ENCODE measurements at places on chromosomes 1 and 21.

DNA sequence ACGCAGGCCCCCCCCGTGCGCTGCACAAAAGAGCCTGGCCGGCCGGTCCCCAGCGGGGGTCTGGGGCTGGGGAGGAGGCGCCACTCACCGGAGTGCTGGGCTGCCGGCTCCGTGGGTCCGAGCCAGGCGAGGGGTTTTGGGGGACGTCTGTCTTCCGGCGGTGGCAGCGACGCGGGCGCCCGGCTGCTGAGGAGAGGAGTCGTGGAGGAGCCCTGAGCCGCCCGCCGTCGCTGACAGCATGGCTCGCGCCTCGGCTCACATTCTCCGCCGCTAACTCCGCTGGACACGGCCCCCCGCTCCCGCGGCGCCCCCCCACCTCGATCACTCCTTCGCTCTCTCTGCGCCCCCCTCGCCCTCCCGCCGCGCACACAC is 649 bp downstream of the AHDC1 start:
- DNase-seq: no peak

- no peak for DNase-seq
Observed at GRCh38 chr1:27489501-27489972, 430 bp downstream of the WASF2 start.

GRCh38 chr1:163836481-163836880 is 514.7 kb downstream of the NUF2 start:
- no peak for DNase-seq

GRCh38 chr1:228465571-228466146 is 21.5 kb upstream of the RNF187 start:
- DNase-seq: no peak

GRCh38 chr21:36076878-36077655 is 7.2 kb downstream of the CBR1 start:
- DNase-seq: no peak

GRCh38 chr1:42974767-42975437 is 16.2 kb upstream of the SLC2A1 start:
- DNase-seq: no peak

DNA sequence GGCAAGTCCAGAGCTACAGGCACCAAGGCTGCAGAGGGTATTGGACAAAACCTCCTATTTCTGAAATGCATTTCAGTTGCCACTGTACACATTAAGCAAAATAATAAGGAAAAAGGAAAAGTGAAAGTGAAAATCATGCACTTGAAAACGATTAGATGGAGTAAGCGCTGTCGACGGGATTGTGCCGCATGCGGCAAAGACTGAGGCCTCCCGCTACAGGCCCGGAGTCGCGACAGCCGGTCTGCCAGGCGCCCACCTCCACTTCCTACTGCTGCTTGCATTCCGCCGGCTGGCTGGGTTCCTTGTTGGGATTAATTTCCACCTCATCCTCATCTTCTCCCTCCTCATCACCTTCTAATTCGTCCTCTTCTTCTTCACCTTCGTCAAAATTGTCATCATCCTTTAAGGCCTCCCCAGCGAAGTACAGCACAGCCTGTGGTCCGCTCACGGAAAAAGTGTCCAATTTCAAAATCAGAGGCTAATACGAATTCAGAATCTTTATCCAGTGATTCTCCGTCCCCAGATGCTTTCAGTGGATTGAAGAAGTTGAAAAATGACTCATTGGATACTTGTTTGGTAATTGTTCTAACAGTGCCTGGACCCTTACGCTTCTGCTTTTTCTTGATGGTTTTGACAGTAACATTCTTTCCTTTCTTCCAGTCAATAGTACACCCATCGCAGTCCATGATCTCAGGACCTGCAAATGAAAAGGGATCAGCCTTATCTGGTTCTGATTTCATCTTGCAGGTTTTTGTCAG is 38.0 kb downstream of the CD58 start:
- DNase-seq: no peak

- no peak for DNase-seq
Observed at GRCh38 chr1:219415433-219415832, 197.5 kb downstream of the ZC3H11B start.

DNA sequence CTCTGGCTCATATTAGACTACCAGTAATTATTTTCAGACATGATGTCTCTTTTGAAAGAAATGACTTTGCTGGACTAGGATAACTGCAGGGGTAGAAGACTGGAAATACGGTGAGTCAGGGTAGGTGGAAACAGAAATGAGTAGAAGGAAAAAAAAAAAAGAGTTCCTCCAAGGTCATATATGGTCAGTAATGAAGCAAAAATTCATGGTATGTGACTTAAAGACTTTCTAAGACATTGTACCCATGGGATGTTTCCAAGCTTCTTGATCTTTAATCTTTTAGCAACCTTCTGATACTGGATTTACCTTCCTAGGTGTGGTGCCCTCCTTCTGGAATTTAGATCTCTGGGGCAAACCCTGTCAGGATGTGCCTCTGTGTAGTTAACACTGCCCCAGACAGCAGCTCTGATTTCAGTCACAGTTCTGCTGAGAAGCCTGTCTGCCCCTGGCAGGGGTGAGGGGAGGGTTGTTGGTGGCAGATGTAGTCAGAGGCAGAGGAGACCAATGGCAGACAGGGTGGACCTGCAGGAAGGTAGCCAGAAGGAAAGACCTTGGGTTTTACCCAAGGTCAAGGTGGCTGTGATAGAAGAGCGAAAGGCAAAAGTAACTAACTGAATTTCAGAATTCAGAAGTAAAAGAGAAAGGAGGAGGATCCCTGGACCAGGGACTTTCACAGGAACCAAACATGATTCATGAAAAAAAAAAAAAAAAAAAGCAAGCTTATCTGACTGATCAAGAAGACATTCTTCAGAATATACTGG is 44.1 kb upstream of the BCL10 start:
- DNase-seq: no peak

GRCh38 chr1:182588500-182589396 is at the start of gene RNASEL:
TSS of gene RNASEL (minus strand) at chr1:182589256. CDS start at chr1:182586806, 2,450 bp downstream.
- peak; percentile 88 for DNase-seq

All from femur (tissue), 1 donor.